Esophagus muscularis mucosa (tissue), 4 donors: ENCODE measurements at places on chromosomes 3 and 15. TPM values are rescaled to one million over a fixed set of nuclear protein-coding genes. Genes with fewer than 3 reads are reported as not detected.

GRCh38 chr15:63191895-63192618 is 2.7 kb downstream of the RAB8B start:
- no peak for DNase-seq

DNA sequence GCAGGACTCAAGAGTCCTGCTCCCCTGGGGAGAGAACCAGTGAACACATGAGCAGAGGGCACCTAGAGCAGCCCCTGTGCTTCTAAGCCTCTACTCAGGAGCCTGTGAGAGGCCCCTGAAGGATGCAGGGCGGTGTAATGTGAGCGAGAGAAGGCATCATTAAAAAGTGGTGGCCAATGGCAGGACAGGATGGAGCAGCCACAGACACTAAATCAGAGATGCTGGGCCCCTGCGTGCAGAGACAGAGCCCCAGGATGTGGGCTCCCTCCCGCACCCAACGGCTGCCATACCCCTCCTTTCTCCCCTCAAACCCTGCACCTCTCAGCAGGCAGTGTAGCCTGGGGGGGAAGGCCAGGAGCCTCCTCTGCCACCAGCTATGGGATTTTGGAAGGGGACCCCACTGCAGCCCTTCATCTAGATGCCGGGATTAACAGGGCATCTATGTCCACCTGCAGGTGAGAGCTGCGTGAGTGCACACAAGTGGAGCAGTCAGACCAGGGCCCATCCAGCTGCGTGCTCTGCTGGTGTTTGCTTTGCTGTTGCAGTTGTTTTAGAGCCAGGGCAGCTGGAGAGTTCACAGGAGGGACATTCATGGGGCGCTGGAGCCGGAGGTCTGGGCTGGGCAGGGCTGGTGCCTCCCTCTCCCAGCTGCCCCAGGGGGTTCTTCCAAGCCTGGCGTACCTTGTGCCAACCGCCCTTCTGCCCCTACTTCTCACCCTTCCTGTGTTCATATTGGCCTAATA is 5.1 kb upstream of the IQSEC1 start:
- DNase-seq = no peak

- DNase-seq = no peak
Observed at GRCh38 chr3:8938021-8938420, 25.3 kb downstream of the RAD18 start.

Gene MESP1
- 2.8 TPM for total RNA-seq

- no peak for DNase-seq
Observed at GRCh38 chr3:195768414-195768813, 43.3 kb downstream of the MUC4 start.

Gene CAMKV
- not detected for total RNA-seq

DNA sequence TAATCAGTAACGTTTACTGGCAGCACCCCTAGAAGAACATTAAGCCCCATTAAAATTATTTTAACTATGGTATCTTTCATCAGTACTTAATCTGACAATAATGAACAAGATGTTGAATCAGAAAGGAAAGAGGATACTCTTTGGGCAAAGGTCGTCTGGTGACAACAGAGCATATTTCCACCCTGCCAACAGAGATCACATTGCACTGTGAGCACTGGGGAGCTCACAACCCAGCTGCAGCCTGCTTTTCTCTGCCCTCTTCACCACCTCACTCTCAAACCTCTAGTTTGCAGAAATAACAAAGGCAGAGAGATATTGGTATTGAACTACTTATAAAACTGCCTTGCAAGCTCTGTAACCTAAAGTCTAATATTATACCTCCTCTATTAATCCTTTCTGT is 130.0 kb downstream of the FBN1 start:
- no peak for DNase-seq

GRCh38 chr15:78071383-78071782 is 6.1 kb downstream of the TBC1D2B start:
- no peak for DNase-seq

DNA sequence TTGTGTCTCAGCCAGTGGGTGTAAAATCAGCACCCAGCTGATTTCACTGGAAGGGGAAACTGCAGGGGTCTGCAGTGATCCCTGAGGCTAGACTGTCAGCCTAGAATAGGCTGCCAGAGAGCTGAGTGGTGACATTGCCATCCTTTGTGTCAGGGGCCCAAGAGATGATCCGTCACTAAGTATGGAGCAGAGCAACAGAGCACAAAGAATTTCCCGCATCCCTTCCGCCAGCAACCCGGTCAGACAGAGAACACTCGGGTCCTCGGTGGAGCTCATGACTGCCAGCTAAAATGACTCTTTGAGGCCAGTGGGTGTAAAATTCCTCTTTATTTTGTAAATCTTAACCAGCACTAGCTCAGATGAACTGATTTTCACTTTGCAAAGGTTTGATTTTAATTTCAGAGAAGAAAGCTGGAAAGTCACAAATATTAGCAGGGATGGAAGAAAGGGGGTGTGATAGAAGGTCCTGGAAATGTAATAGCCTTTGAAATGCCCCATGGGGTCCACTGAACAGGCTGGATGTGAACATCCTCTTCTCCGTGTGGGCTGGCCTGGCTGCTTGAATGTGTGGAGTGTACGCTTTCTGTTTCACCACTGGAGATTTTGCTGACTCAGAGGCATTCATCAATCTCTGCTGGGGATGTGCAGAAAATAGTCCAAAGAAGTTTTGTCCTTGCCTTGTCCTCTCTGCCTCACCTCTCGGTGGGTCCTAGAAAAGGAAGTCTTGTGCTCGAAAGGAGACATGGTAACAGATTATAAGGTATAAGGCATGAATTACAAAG is 138.8 kb downstream of the SV2B start:
- no peak for DNase-seq

Gene MEX3B
- 2.2 TPM for total RNA-seq

Gene ZNF660
- total RNA-seq = 2.7 TPM

GRCh38 chr3:139560411-139560810 is 20.9 kb upstream of the RBP1 start:
- DNase-seq = peak; percentile 75

- no peak for DNase-seq
Observed at GRCh38 chr15:61049934-61050333, 179.2 kb downstream of the RORA start.

DNA sequence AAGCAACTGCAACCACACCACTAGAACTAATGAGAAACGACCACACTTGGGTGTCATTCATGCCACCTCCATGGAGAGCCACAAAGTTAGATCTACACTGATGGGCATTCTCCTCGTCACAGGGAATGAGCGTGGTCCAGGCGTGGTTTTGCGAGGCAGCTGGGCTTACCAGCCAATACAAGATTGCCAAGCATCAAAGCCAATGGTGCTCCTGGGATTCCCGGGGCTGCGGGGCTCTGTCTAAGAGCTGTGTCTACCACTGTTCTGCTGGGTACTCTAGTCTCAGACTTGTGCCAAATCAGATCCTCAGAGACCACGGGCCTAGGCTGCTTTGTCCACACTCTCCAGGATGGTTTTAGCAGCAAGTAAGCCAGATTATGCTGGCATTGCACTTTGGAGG is 43.8 kb downstream of the RAB6B start:
- DNase-seq = no peak

GRCh38 chr3:156693166-156693565 is 18.8 kb downstream of the TIPARP start:
- DNase-seq = no peak

Gene SAMMSON
- total RNA-seq = 4.2 TPM

- DNase-seq = no peak
Observed at GRCh38 chr3:111229301-111229700, 157.7 kb downstream of the NECTIN3 start.

Gene ARF4
- total RNA-seq = 85.5 TPM

Gene CTXN2
- 0.11 TPM for total RNA-seq

Gene TMEM266
- total RNA-seq = 0.40 TPM
